GOT3 (cell line): ENCODE measurements at places on chromosomes 3 and 15.

DNA sequence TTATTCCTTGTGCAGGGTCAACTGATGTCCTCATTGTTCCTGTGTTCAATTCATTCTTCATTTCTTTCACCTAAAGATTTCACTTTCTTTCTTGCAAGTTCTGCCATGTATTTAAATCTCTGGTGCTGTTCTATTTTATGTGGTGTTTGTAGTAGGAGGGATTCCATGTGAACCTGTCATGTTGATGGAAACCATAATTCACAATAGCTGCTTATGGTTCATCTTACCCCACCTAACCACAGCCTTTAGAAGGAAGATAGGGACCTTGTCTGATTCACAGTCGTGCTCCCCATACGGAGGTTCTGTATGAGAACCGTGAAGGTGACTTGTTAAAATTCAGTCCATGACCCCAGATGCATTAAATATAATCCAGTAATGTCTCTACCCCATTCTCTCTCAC lies 21.9 kb downstream of the SLCO2A1 start:
- DNase-seq, result no peak

DNA sequence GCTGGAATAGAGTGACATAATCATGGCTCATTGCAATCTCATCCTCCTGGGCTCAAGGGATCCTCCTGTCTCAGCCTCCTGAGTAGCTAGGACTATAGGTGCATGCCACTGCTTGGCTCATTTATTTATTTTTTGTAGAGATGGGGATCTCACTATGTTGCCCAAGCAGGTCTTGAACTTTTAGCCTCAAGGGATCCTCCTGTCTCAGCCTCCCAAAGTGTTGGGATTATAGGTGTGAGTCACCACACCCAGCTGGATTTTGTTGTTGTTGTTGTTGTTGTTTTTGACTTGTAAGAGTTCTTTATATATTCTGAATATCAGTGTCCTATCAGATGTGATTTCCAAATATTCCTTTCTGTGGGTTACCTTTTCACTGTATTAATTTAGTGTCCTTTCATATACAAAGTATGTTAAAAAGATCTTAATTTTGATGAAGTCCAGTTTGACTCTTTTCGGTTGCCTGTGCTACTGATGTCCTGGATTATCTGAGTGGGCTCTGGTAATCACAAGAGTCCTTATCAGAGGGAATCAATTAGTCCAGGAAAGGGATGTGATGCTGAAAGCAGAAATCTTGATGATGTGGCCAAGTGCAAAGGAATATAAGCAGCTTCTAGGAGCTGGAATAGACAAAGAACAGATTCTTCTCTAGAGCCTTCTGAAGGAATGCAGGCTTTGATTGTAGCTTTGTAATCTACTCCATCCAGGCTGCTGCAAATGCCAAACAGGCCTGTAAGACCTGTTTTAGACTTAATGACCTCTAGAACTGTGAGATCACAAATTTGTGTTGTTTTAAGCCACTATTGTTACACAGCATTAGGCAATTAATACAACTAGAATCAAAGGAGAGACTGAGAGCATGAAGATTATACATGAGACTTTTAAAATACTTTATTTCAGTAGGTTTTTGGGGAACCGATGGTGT lies 30.2 kb downstream of the NCK1 start:
- DNase-seq, result no peak

- no peak for DNase-seq
Measured at GRCh38 chr3:188868803-188869202, 303.0 kb upstream of the TPRG1 start.

DNA sequence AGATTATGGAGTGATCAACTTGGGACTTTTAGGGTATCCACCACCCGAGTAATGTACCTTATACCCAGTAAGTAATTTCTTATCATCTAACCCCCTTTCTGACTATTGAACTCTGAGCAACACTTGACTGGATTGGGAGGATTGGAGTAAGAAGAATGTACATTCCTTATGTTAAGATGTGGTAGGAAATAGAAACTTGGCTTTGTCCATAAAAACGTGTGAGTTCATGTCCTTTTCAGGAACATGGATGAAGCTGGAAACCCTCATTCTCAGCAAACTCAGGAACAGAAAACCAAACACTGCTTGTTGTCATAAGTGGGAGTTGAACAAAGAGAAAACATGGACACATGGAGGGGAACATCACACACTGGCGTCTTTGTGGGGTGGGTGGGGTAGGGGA lies 112.3 kb downstream of the PTPRG start:
- no peak for DNase-seq

DNA sequence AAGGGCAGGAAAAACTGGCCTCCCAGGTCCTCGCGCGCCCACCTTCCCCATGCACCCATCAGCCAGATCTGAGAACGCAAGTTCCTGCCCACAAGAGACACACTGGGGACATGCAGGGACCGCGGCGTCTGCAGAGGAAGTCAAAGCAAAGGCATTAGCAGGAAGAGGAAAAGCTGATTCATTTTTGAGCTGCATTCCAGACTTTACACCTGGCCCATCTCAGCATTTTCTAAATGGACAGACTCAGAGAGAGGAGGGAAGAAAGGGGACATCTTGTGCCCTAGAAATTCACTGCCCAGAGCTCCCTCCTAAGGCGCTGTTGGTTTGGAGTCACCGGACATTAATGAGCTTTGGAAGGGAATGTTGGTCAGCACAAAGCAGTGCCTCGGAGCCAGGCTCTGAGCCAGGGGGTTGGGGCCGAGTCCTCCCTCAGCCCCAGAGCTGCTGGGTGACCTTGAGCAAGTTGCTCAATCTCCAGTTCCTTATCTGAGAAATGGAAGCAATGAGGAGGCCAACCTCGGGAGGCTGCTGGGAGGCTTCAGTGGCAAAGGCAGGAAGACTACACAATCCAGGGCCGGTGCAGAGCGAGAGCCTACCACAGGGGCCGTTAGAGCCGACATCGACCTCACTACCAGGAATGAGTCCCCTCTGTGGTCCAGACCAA lies 150.5 kb upstream of the IQSEC1 start:
- DNase-seq, result no peak

DNA sequence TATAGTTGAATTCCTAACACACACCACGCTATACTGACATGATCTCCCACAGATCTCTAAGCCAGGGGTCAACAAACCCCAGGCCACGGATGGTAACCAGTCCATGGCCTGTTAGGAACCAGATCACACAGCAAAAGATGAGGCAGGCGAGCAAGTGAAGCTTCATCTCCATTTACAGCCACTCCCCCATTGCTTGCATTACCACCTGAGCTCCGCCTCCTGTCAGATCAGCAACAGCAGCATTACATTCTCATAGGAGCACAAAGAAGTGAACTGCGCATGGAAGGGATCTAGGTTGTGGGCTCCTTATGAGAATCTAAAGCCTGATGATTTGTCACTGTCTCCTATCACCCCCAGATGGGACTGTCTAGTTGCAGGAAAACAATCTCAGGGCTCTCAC lies 2.7 kb downstream of the PDCD7 start:
- no peak for DNase-seq

- DNase-seq, result no peak
Measured at GRCh38 chr3:77526573-77527113, 486.7 kb downstream of the ROBO2 start.

- DNase-seq, result no peak
Measured at GRCh38 chr15:59687836-59688235, 1.3 kb downstream of the BNIP2 start.

GRCh38 chr3:108125153-108125543 lies 34.3 kb upstream of the CD47 start:
- no peak for DNase-seq

GRCh38 chr3:142251951-142252350 lies 26.6 kb upstream of the GK5 start:
- no peak for DNase-seq

- no peak for DNase-seq
Measured at GRCh38 chr15:51302480-51302879, 35.9 kb downstream of the CYP19A1 start.

GRCh38 chr3:161233557-161233956 lies 12.4 kb downstream of the NMD3 start:
- DNase-seq, result no peak

GRCh38 chr15:69161079-69161877 lies 843 bp downstream of the GLCE start:
- DNase-seq, result no peak

GRCh38 chr3:149657321-149657925 lies 402 bp downstream of the WWTR1 start:
- peak; percentile 57 for DNase-seq

DNA sequence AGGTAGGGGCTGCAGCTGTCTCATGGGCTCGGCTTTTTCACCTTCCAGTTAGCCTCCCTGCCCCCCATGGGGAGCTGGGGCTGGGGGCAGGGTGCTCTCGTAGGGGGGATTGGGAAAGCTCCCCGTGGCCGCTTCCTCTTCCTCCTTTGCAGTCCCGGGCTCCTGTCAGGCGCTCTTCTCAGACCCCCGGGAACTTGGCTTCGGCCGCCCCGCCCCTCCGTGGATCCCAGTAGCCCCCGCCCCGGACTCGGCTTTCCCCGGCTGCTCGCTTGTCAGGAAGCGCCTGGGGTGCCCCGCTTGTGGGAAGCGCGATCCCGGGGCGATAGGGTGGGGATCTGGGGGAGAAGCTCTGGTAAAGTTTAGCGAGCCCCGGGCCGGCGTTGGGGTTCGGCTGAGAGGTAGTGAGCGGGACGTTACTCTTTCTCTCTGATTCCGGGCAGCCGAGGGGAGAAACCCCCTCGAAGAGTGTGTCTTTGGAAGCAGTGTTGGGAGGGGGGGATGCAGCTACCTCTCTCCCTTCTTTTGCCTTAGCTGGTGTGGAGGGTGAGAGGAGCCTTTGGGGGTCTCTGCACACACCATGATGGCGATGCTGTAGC lies 611 bp downstream of the PIAS1 start:
- no peak for DNase-seq

DNA sequence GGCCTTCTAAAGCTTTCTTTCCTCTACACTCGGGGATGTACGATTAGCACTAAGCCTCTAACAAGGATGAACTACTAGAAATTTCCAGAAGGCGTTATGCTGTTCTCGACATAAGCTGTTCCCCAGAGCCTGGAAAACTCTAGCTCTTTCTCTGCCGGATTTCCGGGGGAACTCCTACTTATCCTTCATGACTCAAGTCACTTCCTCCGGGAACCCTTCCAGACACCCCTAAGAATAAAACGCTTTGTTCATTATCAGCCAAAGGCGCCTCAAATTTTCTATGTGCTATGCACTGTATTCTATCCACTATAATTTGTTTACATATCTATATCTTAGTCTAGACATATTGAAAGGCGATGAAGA lies 455 bp upstream of the SNAP23 start:
- DNase-seq, result no peak

GRCh38 chr3:72303926-72304325 lies 519.0 kb upstream of the PROK2 start:
- DNase-seq, result no peak

GRCh38 chr3:68915973-68916372 lies 16.4 kb downstream of the TAFA4 start:
- no peak for DNase-seq

- no peak for DNase-seq
Measured at GRCh38 chr3:172541945-172542488, 18.8 kb upstream of the TNFSF10 start.

GRCh38 chr3:180131169-180131568 lies 94.4 kb upstream of the PEX5L start:
- no peak for DNase-seq

DNA sequence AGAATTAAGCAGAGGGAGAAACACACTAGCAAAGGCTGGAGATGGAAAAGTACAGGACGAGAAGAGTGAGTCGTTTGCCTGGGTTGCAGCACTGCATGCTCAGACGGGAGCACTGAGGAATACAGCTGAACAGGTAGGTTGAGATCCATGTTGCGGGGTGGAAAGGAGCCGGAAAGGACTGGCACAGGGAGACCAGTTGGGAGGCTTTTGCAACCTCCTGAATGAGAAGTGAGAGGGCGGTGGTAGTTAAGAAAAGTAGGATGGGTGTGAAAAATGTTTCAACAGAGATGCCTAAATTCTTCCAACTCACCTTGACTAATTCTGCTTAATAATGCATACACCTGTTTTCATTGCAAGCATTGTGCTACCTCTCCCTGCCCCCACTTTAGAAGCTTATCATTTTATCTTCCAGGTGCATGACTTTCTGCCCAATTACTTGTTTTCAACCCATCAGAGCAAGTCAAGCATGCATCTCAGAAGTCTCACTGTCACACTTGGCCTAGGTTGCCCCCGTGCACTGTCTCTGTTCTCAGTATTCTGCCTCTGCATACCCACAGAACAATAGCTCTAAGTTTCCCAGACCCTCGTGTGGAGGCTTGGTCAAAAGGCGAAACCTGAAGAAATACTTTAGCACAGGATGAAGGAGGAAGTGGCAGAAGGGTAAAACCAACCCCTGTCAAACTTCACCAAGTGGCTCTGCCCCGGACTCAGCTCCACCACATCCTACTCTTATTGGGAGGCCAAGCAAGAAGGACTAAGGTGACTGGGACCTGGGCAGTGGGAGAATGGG lies 199.3 kb upstream of the BCL6 start:
- no peak for DNase-seq

GRCh38 chr3:170539897-170540296 lies 46.0 kb downstream of the SLC7A14 start:
- no peak for DNase-seq

GRCh38 chr3:9183011-9183410 lies 66.4 kb downstream of the SRGAP3 start:
- no peak for DNase-seq

DNA sequence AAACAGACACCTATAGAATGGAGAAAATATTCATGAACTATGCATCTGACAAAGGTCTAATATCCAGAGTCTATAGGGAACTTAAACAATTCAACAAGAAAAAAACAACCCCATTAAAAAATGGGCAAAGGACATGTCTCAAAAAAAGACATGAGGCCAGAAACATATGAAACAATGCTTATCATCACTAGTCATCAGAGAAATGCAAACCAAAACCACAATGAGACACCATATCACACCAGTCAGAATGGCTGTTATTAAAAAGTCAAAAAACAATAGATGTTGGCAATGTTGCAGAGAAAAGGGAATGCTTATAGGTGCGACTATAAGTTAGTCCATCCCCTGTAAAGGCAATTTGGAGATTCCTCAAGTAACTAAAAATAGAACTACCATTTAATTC lies 11.4 kb upstream of the HDGFL3 start:
- no peak for DNase-seq

GRCh38 chr3:133188996-133189395 lies 150.8 kb downstream of the TMEM108 start:
- DNase-seq, result no peak

DNA sequence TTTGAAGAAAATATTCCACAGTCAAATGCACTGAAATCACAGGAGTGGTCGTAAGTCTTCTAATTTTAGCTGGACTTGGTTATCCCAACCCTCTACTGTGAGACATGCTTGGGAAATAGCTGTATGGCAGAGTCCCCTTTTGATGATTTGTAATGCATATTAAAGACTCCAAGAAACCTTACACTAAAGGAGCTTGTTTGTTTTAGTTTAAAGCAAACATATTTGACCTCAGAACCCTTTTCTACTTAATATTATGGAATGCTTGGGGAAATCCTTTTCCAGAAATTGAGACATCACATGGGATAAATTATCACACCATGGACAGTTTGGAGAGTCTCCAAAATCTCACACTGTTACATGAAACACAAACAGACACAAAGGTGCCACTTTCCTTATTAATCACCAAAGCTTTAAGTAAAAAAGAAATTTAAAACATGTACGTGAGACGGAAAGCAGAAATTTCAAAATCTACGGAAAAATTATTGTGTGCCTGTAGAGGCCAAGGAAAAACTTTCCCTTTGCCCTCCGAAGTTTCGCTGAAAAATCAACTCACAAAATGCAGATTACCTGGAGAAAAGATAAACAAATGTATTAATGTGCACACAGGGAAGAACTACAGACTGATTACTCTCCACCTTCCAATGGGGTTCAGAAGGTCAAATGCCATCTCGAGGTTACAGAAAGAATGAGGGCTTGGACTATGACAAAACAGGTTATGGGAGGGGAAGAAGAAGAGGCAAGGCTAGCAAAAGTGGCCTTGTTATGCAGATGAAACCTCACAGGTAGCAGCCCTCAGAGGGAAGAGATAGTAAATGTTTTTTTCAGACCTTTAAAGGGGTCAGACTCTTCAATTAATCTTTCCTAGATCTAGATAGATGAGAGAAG lies 7.0 kb upstream of the CPB1 start:
- no peak for DNase-seq
